ENCODE measurements at places on chromosomes 13 and 19.
A peak's percentile ranks its signal among the peaks of the same experiment; 100 is the strongest.

DNA sequence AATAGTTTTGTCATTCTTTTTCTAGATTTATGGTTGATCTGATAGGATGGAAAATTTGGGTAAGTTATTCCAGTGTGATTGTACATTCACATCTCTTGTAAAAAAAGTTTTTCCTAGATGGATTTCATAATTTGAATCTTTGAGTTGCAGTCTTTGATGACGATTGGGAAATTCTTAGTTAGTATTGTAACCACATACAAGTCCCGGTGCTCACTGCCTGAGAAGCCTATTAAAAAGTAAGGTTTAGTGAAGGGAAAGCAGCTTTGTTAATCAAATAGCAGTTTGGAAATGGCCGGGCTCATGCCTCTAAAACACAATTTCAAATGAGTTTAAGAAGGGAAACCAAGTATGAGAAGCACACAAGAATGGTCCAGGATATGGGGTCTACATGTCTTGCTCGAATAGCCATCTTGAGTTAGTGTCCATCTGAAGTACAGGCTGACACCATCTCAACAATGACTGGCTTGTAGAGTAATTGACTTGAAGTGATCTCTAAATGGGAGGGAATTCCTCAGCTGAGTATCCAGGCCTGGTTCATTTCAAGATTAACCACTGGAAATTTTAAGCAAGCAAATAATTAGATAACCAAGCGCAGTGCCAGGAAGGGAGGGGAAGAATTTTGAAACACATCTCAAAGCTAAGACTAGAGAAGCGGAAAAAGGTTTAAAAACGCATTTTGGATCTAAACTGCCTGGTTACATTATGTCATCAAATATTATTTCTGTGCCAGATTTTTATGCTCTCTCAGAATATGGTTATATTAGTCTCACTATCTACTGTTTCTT lies 1145.6 kb upstream of the MIR17HG start:
- no peak for DNase-seq

DNA sequence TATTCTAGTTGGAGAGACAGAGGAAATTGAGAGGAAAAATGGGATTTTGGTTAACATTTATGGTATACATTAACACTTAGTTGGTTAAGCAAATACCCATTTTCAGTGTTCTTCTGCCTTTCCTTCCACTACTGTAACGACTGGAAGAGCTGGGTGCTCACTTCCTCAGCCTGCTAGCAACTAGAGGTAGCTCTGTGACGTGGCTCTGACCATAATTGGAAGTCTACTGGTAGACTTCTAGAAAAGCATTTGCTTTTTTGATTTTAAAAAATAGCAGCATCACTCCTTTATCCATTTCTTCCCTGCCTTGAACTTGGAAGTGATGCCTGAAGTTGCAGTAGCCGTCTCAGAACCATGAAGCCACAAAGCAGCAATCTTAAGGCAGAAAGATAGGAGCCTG lies 15.9 kb downstream of the NHLRC3 start:
- DNase-seq, result no peak

DNA sequence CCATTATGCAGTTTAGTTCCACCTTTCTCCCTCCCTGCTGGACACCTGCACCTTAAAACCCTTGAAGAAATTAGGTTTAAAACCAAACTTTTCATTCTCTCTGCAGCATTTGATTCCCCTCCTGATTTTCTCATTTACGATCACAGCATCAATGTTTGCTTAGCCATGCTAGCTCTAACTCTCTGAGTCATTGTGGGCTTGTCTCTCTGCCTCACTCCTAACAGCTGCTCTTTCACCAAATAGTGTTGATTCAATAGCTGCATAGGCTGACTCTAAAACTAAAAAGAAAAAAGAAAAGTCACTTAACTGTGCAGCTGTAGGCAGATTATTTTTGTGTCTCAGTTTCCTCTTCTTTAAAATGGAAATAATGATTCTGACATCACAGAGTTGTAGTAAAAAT lies 1124.9 kb downstream of the DIAPH3 start:
- DNase-seq, result no peak

GRCh38 chr13:113546571-113547237 lies 37.8 kb upstream of the TFDP1 start:
- DNase-seq, result no peak

- DNase-seq, result no peak
These were observed 19.9 kb downstream of the LMTK3 start for GRCh38 chr19:48491793-48492123.

DNA sequence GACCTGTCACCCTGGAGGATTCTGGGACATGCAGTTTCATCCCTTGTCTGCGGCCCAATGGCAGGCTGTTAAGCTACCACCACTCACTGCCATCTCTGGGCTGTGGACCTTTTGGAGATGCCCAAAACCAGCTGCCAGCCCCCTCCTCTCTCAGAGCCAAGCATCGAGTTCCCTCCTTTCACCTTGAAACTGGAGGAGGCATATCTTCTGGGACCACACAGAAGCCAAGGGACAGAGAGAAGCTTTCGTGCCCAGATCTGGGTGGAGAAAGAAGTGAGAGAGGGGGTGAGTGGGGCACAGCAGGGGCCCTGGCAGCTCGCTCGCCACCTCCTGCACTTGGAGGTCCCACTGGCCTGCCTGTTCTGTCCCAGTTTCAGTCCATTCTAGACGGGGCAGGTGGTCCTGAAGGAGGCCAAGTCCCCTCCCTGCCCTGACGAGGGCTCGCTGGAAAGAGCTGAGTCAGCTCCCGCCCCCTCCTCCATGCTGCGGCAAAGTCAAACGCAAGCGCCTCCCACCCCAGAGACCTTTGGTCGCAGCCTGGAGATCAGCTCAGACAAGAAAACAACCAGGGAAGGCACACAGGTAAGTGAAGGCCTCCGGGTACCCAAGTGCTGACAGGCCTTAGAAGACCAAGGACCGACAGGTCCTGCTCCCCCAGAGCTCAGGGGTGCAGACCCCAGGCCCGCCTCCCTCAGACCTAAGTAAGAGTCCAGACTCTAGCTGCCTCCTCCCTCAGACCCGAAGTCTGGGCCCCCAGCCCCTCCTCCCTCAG lies 3.8 kb downstream of the BCAT2 start:
- DNase-seq, result no peak

- no peak for DNase-seq
These were observed 234.5 kb downstream of the DLEU7 start for GRCh38 chr13:50609011-50609410.

GRCh38 chr19:1609103-1609396 lies 3.8 kb upstream of the UQCR11 start:
- peak; percentile 23 for DNase-seq

- DNase-seq, result no peak
These were observed 35.7 kb upstream of the DACH1 start for GRCh38 chr13:71902676-71903075.
